ENCODE measurements at places on chromosomes 3 and 15.

DNA sequence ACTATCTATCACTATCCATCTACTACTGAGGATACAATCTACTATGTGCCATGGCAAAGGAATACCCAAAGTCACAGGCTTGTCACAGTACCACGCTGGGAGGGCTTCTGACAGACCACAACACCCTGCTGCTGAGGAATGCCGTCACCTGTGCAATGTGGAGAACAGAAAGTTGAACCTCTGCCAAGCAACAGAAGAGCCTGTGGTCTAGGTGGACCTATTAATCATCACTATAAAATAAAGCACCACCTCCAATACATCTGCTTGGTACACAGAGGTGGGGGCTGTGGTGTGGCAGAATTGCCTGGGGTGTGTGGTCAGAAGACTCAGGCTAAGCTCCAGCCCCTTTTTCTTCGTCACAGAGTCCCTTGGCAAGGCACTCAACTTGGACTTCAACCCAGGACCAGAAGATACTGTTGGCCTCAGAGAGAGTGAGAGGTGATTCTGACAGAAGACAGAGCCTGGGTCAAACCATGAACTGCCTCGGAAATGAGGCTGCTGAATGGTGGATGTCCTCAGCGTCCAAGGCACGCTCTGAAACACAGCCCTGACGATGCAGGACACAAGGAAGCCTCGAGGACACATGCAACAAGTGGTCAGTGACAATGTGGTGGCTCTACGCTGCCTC lies 189.4 kb upstream of the CHRNA7 start:
- no peak overlapping the region for H3K4me3 ChIP-seq
- H3K27ac ChIP-seq = no peak overlapping the region
- DNase-seq = no peak
- H3K4me1 ChIP-seq = no peaks in the 10 kb centered on the region
- no peaks in the 10 kb centered on the region for H3K36me3 ChIP-seq
- H3K27me3 ChIP-seq = no peaks in the 10 kb centered on the region

GRCh38 chr3:73504852-73505251 lies 119.9 kb downstream of the PDZRN3 start:
- H3K27me3 ChIP-seq = no peaks in the 10 kb centered on the region
- H3K4me1 ChIP-seq = peaks cover 18% of the 10 kb centered on the region
- no peak overlapping the region for H3K27ac ChIP-seq
- H3K36me3 ChIP-seq = no peaks in the 10 kb centered on the region

DNA sequence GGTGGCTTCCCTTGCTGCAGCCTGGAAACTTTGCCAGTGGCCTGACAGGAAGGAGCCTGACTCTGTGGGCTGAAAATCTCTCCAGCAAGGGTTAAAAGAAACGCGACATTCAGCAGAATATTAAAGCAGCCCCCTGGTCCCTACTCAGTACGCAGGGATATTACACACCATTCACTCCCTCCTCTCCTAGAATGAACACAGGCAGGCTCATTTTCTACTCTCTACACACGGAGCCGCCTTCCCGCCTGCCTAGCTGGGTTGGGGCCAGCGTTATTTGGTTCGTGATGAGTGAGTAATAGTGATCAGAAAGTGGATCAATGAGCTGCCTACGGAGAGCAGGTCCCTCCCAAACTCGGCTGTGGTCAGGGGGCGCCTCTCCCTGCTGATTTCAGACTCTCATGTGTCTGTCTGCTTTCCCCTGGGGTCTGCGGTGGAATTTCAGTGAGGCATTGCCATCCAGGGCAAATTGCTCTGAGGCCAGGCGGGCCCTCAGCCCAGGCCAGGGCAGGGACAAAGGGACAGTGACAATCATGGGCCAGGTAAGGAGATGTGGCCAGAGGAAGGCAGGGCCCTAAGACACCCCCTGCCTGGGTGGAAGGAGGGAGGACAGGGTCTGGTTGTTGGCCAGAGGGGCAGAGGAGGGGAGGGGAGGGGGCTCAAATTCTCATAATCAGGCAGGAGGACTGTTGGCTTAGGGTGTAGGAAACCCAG lies 2.8 kb downstream of the EPHB1 start:
- H3K4me1 ChIP-seq = peaks cover 11% of the 10 kb centered on the region
- H3K4me3 ChIP-seq = peak overlapping the region; percentile 74
- no peak for DNase-seq

- no peaks in the 10 kb centered on the region for H3K36me3 ChIP-seq
- no peaks in the 10 kb centered on the region for H3K4me1 ChIP-seq
- H3K27ac ChIP-seq = no peak overlapping the region
- DNase-seq = no peak
- no peak overlapping the region for H3K4me3 ChIP-seq
These were observed 91.1 kb upstream of the MRPS22 start for GRCh38 chr3:139252719-139253118.

GRCh38 chr3:197205675-197206074 lies 92.7 kb downstream of the DLG1 start:
- no peak for DNase-seq
- H3K36me3 ChIP-seq = no peaks in the 10 kb centered on the region
- H3K4me1 ChIP-seq = no peaks in the 10 kb centered on the region
- no peaks in the 10 kb centered on the region for H3K27me3 ChIP-seq
- H3K4me3 ChIP-seq = no peak overlapping the region

GRCh38 chr3:185164428-185165217 lies 11.8 kb upstream of the C3orf70 start:
- H3K4me1 ChIP-seq = no peaks in the 10 kb centered on the region
- H3K4me3 ChIP-seq = no peak overlapping the region
- H3K27me3 ChIP-seq = no peaks in the 10 kb centered on the region
- H3K27ac ChIP-seq = no peak overlapping the region
- H3K36me3 ChIP-seq = no peaks in the 10 kb centered on the region

GRCh38 chr3:145089337-145089736 lies 1071.6 kb downstream of the PLOD2 start:
- no peak overlapping the region for H3K27ac ChIP-seq
- no peak overlapping the region for H3K4me3 ChIP-seq
- H3K27me3 ChIP-seq = no peaks in the 10 kb centered on the region
- H3K36me3 ChIP-seq = no peaks in the 10 kb centered on the region
- no peak for DNase-seq

- H3K27me3 ChIP-seq = no peaks in the 10 kb centered on the region
- no peak overlapping the region for H3K4me3 ChIP-seq
- no peaks in the 10 kb centered on the region for H3K36me3 ChIP-seq
- no peaks in the 10 kb centered on the region for H3K4me1 ChIP-seq
- no peak overlapping the region for H3K27ac ChIP-seq
These were observed 57.5 kb upstream of the HACD2 start for GRCh38 chr3:123642182-123642956.
